Activated CD8-positive, alpha-beta memory T cell treated with anti-CD3 and anti-CD28 coated beads, Interleukin-2, amount 50 U/mL, for 48 hours (primary cell): ENCODE measurements at places on chromosomes 1 and 21.

- DNase-seq, result peak; percentile 75
Measured at GRCh38 chr21:44485254-44485793, 30.0 kb downstream of the LRRC3 start.

- DNase-seq, result no peak
Measured at GRCh38 chr21:22881131-22881530, 1882.9 kb downstream of the NCAM2 start.

- DNase-seq, result no peak
Measured at GRCh38 chr1:95578462-95578861, 344.5 kb downstream of the RWDD3 start.

GRCh38 chr1:40383095-40383487 lies 9.6 kb downstream of the SMAP2 start:
- DNase-seq, result no peak

DNA sequence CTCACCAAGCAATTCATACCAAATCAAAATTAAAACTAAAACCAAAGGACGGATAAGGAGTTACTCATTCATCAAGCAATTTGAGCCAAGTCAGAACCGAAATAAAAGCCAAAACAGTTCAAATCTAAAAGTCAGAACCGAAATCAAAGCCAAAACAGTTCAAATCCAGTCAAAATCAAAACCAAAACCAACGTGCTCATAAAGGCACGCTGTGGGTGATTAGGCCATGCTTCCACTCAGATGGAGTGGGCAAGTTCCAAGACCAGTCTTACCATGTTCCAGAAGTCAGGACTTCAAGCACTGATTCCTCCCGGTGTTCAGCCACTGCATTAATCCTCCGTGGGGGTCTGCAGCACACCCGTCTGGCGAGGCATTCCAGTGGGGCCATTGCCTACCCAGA lies 409.3 kb downstream of the TGFB2 start:
- no peak for DNase-seq
